ENCODE measurements at places on chromosomes 3 and 15. TPM values are rescaled to one million over a fixed set of nuclear protein-coding genes. Genes with fewer than 3 reads are reported as not detected.

- DNase-seq = no peak
These were observed 102.0 kb downstream of the TBC1D5 start for GRCh38 chr3:17640466-17640865.

- DNase-seq = no peak
These were observed 18.8 kb downstream of the TIPARP start for GRCh38 chr3:156693166-156693565.

- no peak for DNase-seq
These were observed 690.3 kb downstream of the MECOM start for GRCh38 chr3:168973206-168973605.

DNA sequence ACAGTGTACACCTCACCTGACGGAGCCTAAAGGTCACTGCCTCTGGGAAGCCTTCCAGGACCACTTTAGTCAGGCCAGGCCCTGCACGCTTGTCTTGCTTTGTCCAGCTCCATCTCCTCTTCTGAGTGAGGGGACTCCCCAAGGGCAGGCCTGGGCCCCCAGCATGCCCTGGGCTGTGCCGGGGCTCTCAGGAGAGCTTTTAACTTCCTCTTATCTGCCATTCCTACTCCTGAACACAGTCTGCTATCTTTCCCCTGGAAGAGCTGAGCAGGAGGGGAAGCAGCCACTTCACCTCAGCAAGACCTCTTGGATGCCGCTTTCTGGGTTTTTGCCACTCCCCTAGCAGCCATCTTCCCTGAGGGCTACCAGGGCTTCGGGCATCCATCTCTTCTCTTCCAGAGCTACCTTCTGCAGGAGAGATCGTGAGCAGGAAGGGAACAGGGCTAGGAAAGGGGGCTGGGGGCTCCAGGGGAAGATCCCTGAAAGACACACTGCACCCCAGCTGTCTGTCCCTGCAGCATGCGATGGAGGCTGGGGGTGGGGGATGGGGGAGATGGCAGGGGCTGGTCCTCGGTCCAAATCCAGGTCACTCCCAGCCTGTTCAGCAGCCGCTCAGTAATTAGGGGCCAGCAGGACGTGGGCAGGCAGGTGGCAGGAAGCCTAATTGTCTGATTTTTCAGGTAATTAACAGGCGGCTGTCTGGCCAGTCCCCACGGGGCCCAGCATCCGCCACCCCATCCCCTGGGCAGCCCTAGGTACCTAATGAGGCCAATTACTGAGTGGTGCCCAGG is 19.9 kb upstream of the RPL29 start:
- no peak for DNase-seq

GRCh38 chr3:195245531-195245951 is 25.4 kb downstream of the XXYLT1 start:
- no peak for DNase-seq

DNA sequence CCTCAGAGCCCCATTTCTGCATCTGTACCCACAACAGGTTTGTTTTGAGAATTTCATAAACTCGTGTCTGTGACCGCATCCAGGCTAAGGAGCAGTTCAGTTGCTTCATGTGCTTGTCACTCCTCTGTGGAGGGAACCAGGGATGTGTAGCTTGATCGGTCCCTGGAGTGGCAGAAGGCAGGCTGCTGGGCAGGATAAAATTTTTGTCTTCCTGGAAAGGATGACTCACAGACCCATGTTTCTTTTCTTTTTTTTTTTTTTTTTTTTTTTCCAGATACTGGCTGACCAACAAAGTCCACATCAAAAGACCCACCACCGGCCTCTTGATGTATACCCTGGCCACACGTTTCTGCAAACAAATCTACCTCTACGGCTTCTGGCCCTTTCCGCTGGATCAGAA is 70.1 kb downstream of the ST8SIA2 start:
- DNase-seq = no peak

DNA sequence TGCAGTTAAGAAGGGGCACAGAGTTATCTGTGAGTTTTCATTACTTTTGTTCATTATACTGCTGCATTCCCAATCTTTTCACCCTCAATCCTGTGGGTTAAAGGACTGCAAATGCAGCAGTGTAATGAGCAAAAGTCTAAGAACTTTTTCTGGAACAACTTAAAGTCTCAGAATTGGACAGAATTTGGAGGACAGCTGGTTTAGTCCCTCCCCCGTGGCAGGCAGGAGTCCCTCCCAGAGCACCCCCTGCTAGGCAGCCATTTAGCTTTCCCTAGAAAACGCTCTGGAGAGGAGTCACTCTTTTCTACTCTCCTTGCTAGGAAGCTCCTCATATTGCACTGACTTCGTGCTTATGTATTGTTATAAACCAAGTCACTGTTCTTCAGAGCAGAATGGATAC is 156.3 kb upstream of the UBE2E1 start:
- DNase-seq = no peak

Gene DLL4
- 8.7 TPM for polyA plus RNA-seq

DNA sequence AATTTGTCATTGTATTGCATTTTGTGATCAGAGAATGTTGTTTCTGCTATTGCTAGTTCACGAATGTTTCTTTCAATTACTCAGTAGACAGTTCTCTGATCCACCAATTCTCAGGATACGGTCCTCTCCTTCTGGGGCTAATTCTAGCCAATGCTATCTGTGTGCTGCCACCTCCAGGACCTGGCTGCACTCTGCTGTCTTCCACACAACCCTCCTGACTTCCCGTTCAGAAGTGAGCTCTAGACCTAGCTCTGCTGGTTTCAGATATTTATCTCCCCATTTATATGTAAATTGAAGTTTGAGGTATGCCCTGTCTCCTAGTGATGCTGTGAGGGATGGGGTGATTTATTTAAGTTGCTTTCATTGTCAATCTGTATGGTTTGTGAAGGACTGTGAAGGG is 21.7 kb upstream of the UBL7 start:
- no peak for DNase-seq

Gene ILDR1
- polyA plus RNA-seq = not detected

All from heart right ventricle (tissue), 16 donors.